ENCODE measurements at places on chromosomes 11 and 22. TPM values are rescaled to one million over a fixed set of nuclear protein-coding genes. Genes with fewer than 3 reads are reported as not detected.

DNA sequence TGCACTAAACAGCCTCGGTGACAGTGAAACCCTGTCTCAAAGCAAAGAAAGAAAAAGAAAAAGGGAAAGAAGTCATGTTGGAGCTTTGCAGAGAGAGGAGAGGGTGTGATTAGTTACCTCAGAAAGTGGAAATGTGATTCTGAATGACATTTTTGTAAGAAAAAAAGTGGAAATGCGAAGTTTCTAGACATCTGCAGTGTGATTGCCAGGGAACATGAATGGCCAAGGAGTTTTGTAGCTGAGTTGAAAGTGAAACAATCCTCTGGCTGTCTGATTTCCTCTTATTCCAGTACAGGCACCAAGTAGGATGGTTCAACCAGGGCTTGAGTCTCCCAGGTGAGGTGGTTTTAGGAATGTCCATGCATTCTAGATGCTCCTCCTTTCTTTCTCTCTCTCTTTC is 17.8 kb upstream of the SYVN1 start:
- no peak for DNase-seq

DNA sequence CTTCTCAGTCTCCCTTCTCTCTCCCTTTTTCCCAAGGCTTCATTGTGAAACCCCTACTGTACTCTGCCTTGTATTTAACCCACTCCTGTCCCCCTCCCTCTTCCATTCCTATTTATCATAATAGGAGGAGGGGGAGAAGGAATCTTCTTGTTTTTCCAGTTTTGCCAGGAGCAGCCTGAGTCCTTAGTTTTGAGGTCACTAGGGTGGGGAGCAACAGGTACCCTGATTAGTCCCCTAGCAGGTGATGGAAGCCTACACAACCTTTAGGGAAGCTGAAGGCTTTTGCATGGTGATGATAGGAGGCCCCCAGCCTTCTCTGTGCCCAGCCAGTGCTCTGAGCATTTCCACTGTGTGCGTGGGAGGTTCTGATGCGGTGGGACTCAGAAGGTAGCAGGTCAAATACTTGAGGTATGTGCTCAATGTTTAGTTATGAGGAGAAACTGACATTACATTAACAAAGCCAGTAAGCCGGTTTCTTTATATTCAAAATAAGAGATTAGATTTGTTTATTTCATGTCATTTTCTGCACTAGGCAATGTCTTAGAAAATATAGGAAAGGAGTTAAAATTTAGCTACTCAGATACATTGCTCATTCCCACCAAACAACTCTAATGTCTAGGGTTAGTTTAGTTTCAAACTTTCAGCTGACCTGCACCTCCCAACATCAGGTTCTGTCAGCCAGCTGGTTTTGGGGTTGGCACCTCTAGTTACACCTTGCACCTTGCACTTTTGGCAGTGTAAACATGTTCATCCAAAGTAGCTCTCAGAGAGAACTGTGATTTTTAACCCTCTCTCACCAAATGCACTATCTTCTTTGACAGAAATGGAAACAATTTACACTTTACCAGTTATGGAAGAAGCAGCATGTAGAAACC is 26.0 kb downstream of the PARVA start:
- DNase-seq = no peak

DNA sequence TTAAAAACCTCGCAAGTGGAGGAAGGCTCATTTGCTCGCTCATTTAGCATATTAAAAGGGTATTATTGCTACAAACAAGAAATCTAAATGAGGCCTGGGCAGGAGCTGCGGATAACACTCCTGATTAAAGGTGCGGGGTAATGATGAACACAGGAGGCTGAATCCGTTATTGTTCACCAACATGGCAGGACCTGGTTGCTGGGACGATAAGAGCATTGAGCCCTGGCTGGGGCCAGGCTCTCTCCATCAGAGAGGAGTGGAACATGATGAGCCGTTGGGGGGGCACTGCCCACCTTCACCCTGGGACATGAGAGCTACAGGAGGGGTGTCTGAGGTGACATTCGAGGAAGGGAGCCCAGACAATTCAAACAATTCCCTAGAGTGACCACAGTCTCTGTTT is 211.7 kb downstream of the NXPE2 start:
- DNase-seq = no peak

DNA sequence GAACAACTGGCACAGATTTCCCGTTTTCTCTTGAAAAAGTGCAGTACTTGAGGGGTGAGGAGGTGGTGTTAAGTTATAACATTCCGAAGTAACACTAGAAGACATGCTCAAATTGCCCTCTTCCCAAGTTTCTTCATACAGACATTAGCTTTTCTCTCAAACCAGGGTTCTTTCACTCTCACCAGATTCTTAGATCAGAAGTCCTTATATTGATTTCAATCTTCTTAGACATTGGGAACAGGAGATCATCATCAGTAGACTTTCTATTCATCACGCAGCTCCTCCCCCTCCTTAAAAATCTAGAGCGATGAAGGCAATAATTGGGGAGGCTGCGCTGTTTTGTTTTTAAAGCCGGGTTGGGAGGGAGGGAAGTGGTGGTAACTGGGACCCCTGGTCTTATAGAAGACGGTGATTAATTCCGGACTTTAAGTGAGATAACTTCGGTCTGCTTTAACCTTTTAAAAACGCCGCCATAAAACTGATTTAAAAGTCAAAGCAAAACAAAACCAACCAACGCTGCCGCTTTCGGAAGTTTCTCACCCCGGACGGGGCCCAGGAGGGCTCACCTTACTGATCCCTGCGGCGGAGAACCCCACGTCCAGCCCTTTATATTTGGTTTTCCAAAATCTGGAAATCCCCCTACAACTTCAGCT is 665 bp downstream of the USP28 start:
- no peak for DNase-seq

DNA sequence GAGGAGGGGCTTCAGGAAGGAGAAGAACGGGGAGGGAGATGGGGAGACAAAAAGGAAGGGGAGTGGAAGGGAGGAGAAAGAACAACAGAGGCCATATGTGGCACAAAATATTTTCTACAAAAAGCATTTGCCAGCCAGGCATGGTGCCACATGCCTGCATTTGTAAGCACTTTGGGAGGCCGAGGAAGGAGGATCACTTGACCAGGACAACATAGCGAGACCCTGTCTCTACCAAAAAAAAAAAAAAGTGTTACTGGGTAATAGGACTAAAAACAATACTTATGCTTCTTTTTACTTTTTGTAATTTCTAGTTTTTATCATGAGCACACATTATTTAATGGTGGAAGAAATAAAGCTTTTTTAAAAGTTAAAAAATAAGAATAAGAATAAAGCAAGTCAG is 5.3 kb downstream of the FAM168A start:
- no peak for DNase-seq

DNA sequence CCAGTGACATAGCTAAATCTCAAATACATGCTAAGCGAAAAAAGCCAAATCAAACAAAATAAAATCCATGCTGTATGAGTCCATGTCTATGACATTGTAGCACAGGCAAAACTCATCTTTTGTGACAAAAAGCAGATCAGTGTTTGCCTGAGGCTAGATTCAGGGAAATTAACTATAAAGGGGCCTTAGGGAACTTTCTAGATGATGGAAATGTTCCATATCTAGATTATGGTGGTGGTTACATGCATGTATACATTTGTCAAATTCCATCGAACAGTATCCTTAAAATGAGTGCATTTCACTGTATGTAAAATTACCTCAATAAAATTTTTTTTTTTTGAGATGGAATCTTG is 14.9 kb downstream of the CD5 start:
- DNase-seq = no peak

The SLC25A18 gene
- not detected for total RNA-seq

GRCh38 chr11:35971841-35972422 is 28.1 kb downstream of the LDLRAD3 start:
- no peak for DNase-seq

The EMID1 gene
- total RNA-seq = not detected

GRCh38 chr22:20532256-20532993 is 25.0 kb downstream of the MED15 start:
- DNase-seq = no peak

DNA sequence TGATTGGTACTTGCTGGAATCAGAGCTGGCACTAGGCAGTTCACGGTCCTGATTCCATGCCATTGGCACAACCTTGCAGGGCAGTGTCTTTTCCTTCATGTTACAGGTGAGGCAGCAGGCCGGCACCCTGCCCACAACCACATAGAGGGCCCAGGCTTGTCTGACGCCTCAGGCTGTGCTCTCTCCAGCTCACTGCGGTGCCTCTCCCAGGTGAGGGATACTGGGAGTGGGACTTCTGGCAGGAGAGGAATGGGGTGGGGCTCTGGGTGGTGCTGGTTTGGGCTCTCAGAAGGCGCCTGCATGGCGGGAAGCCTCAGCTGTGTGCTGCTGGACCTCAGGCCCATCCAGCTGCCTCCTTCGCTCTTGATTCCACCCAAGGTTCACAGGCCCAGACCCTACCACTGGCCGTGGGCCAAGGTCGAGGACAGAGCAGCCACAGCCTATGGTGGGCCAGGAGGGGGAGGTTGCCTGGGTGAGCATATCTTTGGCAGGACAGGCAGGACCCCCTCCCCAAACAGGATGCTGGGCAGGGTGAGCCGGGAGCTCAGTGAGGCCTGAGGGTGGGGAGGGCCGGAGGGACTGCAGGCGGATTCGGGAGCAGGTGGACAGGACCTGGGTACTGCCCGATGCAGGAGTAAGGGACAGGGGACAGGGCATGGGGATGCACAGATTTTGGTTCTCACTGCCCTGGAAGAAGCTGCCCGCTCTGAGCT is 7.0 kb upstream of the MPPED1 start:
- DNase-seq = no peak

DNA sequence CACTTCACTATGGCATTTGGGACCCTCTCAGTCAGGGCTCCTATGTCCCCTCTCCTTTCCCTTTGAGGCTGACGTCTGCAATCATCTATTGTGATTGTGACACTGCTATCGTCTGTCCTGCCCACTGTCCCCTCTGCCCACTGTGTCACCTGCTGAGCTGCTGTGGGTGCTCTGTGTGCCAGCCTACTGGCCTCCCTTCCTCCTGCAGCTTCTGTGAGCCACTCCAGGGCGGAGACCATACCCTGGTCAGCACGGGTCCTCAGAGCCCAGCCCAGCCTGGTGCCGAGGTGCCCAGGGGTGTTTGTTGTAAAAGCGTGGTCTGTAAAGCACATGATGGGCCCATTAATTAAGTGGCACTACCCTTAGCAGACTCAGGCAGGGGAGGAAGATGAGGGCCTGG is 29.4 kb downstream of the MPPED1 start:
- no peak for DNase-seq

The POTEH gene
- total RNA-seq = 1.2 TPM

GRCh38 chr11:66579017-66579606 is 10.7 kb upstream of the CTSF start:
- DNase-seq = peak; percentile 73

GRCh38 chr22:24894220-24894975 is 52.1 kb downstream of the LHFPL7 start:
- DNase-seq = no peak

DNA sequence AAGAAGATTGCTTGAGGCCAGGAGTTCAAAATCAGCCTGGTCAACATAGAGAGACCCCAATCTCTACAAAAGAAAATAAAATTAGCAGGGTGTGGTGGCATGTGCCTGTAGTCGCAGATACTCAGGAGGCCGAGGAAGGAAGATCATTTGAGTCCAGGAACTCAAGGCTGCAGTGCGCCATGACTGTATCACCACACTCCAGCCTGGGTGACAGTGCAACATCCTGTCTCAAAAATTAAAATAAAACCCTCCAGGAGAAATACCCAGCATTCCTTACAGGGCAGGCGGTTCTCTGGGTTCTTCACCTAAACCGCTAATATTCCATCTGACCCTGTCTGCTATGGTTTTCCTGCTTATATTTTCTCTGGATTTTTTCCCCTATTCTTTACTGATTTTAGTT is 13.5 kb downstream of the TCF20 start:
- no peak for DNase-seq

The OR8D4 gene
- total RNA-seq = not detected

DNA sequence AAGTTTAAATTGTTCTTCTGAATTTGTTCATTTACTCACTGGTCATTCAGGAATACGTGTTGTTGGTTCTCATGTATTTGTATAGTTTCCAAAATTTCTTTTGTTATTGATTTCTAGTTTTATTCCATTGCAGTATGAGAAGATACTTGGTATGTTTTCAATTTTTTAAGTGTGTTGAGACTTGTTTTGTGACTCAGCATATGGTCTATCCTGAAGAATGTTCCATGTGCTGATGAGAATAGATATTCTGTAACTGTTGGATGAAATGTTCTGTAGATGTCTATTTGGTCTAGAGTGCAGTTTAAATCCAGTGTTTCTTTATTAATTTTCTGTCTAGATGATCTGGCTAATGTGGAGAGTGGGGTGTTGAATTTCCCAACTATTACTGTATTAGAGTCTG is 23.5 kb downstream of the CFAP300 start:
- DNase-seq = no peak

DNA sequence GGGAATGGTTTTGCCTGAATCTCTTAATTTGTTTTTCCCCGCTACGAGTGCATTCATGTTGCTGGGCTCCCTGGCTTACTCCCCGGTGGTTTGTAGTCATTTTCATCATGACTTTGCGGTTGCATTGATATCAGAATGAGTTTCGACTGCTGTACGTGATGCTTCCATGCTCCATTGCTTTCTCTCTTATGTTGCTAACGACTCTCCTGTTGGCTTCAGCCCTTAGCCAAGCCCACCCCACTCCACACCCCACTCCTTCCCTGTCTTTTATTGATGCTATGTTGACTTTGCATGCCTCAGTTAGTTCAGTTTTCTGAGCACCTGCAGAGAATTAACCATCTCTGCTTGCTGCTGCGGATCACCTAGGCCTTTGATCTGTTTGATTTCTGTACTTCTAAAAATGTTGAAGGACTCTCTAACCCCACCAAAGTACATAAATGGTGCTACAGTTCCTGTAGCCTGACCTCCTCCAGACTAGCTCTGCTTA is 65.3 kb downstream of the ARFGAP2 start:
- peak; percentile 98 for DNase-seq

The OR52B2 gene
- total RNA-seq = not detected

- no peak for DNase-seq
Observed at GRCh38 chr11:15977116-15977515, 379.2 kb downstream of the SOX6 start.

The YAP1 gene
- 0.11 TPM for total RNA-seq

The DMC1 gene
- 40.6 TPM for total RNA-seq

DNA sequence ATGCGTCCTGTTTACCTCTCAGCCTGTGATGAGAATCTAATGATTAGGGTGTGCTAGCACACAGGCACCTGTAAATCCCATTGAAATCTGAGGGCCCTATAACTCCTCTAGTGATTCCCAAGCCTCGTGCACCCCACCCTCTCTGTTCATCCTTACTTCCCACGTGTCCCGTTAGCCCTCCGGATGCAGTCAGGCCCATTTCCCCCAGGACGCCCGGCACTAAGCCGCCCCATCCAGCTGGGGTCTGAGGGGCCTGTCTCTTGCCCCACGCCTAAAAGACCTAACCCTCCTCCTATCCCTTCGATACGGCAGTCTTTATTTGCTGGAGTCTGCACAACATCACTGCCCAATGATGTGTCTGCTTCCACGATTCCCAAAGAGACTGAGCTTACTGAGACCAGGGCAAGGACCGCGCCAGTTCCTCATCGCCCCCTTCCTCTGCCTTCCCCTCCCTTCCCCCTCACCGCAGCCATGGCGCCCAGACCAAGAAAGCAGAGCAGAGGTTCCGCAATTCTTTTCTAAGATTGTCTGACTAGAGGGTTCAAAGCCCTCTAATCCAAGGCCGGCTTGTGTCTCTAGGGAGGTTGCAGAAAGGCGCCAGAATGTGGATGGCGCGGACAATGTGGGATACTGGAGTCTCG is 1.1 kb upstream of the FADS2 start:
- DNase-seq = no peak

GRCh38 chr11:15541079-15541478 is 426.4 kb downstream of the INSC start:
- DNase-seq = no peak

Measured in OCI-LY7 (cell line).